Activated CD4-positive, alpha-beta memory T cell treated with anti-CD3 and anti-CD28 coated beads, Interleukin-2, amount 10 ng/mL, durations not matched to agents 7 days and 5 days (primary cell): ENCODE measurements at places on chromosomes 6 and 20. TPM values are rescaled to one million over a fixed set of nuclear protein-coding genes. Genes with fewer than 3 reads are reported as not detected.

DNA sequence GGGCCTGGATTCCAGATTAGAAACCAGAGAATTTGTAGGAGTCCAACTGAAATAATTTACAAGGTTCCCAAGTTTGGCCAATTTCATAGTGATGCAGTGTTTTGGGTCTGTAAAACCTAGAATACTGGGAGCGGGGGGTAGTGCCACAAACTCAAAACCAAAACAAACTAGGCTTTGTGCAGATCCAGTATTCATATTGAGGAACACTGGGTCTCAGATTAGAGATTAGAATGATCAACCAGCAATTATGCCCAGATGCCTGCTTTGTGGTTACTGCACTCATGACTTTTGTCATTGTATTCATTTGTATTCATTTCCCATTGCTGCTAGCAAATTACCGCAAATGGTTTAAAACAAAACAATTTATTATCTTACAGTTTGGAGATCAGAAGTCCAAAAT lies 3.2 kb upstream of the NDUFAF4 start:
- peaks cover 3% of the 10 kb centered on the region for H3K36me3 ChIP-seq
- DNase-seq: no peak
- H3K27ac ChIP-seq: no peak overlapping the region
- peaks cover 25% of the 10 kb centered on the region for H3K4me1 ChIP-seq
- H3K27me3 ChIP-seq: peaks cover 4% of the 10 kb centered on the region
- H3K4me3 ChIP-seq: no peak overlapping the region

GRCh38 chr20:59618131-59618530 lies 13.8 kb downstream of the PHACTR3 start:
- DNase-seq: no peak
- H3K4me1 ChIP-seq: no peaks in the 10 kb centered on the region
- H3K36me3 ChIP-seq: no peaks in the 10 kb centered on the region
- no peak overlapping the region for H3K4me3 ChIP-seq
- peaks cover 11% of the 10 kb centered on the region for H3K27me3 ChIP-seq

- H3K4me1 ChIP-seq: peaks cover 3% of the 10 kb centered on the region
- DNase-seq: no peak
- H3K4me3 ChIP-seq: no peak overlapping the region
- no peaks in the 10 kb centered on the region for H3K27me3 ChIP-seq
- H3K27ac ChIP-seq: no peak overlapping the region
These were observed 13.6 kb downstream of the SESN1 start for GRCh38 chr6:109081026-109081425.

Gene PI16
- total RNA-seq: 8.5 TPM

Gene MEP1A
- not detected for total RNA-seq

- no peak for DNase-seq
- H3K27me3 ChIP-seq: no peaks in the 10 kb centered on the region
- no peak overlapping the region for H3K27ac ChIP-seq
- H3K4me1 ChIP-seq: no peaks in the 10 kb centered on the region
- H3K36me3 ChIP-seq: peaks cover 3% of the 10 kb centered on the region
- no peak overlapping the region for H3K4me3 ChIP-seq
These were observed 66.4 kb downstream of the AFDN start for GRCh38 chr6:167892835-167893815.

GRCh38 chr6:41231246-41231645 lies 3.1 kb downstream of the TREML4 start:
- H3K27ac ChIP-seq: no peak overlapping the region
- H3K4me3 ChIP-seq: no peak overlapping the region
- DNase-seq: no peak
- H3K36me3 ChIP-seq: no peaks in the 10 kb centered on the region
- peaks cover 35% of the 10 kb centered on the region for H3K27me3 ChIP-seq

- peaks cover 20% of the 10 kb centered on the region for H3K36me3 ChIP-seq
- peaks cover 79% of the 10 kb centered on the region for H3K4me1 ChIP-seq
- no peaks in the 10 kb centered on the region for H3K27me3 ChIP-seq
- peak overlapping the region; percentile 71 for H3K4me3 ChIP-seq
These were observed 81.6 kb downstream of the GMPR start for GRCh38 chr6:16319813-16320532.

Gene SAMD10
- 18.3 TPM for total RNA-seq

Gene NKX2-2
- total RNA-seq: not detected

DNA sequence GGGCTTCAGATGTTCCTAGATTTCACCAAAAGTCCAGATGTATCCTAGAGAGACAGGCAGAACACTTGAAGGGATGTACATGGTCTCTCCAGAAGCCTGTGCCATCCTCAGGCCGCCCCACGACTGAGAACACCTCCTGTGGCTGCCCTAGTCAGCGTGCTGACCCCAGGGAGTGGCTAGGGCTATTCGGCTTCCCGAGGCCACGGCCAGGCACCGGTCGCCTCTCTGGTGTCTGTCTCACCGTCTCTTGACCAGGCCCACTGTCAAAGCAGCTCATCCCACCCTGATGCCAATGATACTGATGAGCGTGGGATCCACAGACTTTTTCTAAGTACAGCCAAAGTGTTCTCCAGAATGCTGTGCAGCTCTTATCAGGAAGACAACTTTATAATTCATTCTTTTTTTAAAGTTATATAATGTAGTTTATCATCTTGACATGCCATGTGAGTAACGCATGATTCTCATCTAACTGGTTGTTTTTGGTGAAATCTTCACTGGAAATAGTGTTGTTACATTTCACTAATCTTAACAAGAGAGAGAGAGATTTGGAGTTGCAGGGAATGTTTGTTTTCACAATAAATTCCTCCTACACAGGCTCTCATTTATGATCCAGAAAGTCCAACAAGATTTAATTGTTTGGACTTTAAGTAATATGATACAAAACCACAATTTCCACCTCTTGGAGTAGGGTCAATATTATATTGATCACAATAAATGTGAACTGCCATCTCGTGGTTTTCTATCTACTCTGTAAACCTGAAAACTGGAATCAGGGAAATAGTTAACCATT lies 41.7 kb upstream of the KLHL31 start:
- H3K27ac ChIP-seq: no peak overlapping the region
- no peaks in the 10 kb centered on the region for H3K4me1 ChIP-seq
- no peaks in the 10 kb centered on the region for H3K36me3 ChIP-seq
- no peak for DNase-seq
- no peak overlapping the region for H3K4me3 ChIP-seq

DNA sequence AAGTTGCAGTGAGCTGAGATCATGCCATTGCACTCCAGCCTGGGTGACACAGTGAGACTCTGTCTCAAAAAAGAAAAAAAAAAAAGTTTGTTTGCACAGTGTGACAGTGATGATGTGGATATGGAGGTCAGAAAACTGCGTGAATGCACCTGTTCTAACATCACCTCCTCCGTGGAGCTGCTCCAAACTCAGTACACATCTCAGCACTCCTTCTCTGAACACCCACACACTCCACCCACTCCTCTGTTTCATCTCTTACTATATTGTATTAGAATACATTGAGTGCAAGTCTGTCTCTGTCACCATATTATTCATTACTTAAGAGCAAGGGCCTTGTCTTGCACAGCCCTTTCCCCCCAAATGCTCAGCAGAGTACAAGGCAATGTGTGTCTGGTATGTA lies 51.5 kb upstream of the ENPP4 start:
- H3K27me3 ChIP-seq: no peaks in the 10 kb centered on the region
- no peak for DNase-seq
- H3K27ac ChIP-seq: no peak overlapping the region
- H3K4me3 ChIP-seq: no peak overlapping the region
